ENCODE measurements at places on chromosomes 13 and 19.

DNA sequence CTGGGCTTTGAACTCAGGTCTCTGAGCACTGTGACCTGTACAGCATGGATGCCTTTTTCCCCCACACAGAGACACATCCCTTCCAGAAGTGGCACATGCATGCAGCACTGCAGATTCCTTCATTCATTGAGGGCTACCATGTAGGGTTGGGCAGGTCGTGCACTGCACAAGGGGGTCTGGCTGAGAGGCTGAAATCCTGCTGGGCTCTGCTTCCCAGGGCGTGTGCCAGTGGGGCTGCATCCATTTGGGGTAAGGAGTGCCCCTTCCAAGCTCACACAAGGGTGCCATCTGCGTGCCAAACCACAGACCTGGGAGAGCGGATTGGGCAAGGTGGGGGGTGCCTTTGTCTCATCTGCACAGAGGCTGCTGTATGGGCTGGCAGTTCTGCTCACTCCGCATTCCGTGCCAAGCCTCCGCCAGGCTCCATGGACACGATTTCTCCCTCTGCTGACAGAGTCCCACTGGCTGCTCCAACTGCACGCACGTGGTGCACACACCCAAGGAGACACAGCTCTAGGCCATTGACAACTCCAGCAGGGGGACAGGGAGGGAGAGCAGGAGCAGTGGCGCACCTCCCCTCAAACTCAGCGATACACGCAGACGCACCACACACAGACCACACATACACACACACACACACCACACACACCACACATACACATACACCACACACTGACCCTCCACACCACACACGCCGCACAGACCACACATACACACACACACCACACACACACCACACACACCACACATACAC is 4.5 kb upstream of the SHISA7 start:
- no peak for DNase-seq

DNA sequence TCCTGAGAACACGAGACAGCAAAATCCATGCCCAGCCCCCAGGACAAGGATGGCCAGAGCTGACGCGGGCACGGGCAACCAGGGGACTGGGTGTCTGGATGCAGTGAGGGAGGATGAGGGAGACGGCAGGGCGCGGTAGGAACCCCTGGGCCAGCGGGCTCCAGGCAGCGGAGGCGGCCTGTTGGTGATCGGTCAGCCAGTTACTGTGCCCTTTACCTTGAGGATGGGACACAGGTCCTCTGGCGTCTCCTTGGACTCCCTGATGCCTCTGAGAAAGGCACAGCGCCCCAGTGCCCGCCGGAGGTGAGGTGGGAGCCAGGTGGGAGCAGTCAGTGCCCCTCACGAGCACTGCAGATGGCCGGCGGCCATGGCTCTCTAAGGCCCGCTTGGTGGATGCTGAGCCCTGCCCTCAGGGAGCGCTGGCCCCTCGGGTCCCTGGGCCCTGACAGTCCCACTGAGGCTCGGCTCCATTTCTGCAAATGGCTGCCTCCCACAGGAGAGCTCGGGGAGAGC is 31.2 kb downstream of the C13orf46 start:
- no peak for DNase-seq

GRCh38 chr13:37695200-37695599 is 96.6 kb upstream of the POSTN start:
- no peak for DNase-seq

- no peak for DNase-seq
These were observed 336.5 kb downstream of the FOXO1 start for GRCh38 chr13:40329781-40330485.

GRCh38 chr13:69450245-69450644 is 657.4 kb upstream of the ATXN8OS start:
- DNase-seq: no peak

DNA sequence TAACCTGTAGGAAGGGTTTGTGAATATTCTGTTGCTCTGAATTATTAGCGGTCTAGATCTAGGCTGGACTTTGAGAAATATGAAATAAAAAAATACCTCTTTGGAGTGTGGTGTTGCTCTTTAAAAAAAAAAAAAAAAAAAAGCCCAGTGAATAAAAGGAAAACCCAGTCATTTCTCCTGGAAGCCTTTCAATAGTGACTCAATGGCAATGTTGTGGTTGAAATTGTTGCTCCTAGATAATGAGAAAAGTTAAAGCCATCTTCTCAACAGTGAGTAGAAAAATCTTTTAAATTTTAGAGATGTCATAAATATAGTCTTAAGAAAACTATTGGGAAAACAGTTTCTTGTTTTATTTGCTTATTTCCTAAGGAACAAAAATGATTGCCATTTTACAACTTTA is 135.3 kb downstream of the RFC3 start:
- no peak for DNase-seq

DNA sequence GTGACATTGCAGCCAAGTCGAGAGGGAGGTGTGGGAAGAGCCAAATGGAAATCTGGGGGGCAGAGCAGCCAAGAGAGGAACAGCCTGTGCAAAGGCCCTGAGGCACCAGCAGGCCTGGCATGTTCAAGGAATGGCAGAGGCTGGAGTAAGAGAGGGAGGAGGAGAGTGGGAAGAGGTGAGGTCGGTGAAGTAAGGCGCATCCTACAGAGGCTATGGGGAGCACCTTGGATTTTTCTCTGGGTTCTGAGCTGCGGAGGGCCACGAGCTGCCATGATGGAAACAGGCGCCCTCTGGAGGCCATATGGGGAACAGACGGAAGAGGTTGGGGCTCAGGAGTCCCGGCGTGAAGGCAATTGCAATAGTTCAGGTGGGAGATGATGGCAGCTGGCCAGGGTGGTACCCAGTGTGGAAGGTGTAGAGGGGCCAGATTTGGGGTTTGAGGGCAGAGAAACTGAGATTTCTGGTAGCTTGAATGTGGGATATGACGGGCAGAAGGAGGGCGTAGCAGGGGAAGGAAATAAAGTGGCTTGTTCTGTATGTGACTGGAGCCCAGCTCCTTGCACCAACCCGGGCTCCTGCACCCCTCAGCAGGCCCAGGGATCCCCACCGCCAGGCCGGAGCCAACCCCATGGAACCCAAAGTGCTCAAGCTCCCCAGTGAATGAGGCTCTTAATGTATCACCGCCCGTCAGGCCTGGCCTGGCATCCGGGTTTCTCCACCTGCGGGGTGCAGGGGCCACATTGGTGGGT is 20.5 kb upstream of the STRN4 start:
- peak; percentile 65 for DNase-seq

DNA sequence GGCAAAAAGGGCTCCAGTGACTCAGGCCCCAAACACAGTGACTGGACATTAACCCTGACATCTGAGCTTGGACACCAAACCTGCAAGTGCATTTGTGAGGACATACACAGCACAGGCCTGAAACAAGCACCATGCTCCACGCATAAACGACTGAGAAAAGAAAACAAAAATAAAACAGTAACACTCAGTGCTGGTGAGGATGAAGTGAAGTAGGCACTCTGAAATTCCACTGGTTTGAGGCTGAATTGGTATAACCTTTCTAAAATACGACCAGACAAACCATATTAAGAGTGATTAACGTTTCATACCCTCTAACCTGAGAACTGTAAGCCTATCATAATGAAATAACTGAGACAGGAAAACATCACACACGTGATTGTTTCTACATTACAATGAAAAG is 5.5 kb downstream of the SLC35E1 start:
- DNase-seq: no peak

DNA sequence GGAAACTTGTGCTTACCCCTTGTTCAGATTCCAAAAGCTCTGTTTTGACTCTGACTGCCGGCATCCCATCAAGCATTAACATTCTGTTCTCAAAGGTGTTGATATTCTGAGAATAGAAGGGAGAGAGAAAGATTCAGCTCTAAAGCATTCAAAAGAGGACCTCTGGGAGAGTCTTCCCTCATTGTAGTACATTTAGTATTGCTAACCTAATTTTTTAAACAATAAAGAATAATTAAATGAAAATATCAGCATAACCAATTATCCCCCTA is 190.3 kb downstream of the KLF12 start:
- no peak for DNase-seq

DNA sequence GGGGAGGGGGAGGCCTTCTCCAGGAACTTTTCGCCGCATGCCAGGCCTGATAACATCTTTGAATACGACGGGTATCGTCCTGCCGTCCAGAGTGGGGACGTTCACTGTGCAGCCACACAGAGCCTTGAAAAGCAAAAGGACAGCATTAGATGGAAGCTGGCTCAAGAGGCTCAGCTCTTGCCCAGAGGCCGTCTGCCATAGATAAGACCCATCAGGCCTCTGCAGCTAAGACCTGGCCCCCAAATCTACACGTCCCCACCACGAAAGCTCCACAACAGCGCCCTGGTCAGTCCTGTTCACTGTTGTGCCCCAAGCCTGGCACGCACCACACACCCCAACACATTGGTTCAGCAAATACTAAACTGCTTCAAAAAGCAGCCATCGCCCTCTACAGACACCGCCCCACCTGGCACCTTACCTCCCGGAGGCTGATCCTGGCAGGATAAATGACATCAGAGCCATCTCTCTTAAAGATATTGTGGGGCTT is 2.1 kb downstream of the DNAJB1 start:
- no peak for DNase-seq

GRCh38 chr13:46288570-46289259 is 77.0 kb downstream of the LRRC63 start:
- DNase-seq: no peak

DNA sequence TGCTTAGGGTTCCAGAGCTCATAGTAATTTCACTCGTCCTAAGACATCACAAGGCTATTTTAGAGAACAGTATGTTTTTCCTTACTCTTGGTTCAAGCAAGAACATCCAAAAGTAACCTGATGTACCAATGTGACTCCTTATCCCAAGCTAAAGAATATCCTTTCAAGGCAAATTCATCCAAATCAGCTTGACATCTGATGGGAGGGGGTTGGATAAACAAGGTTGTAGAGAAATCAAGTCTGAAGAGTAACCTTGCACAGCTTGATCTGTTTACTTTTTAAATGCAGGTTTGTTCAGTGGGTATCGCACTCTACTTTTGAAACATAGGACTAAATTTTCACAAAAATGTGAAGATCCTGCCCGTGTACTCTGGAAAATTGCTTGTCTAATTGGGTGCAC is 201.2 kb downstream of the GGACT start:
- DNase-seq: no peak

DNA sequence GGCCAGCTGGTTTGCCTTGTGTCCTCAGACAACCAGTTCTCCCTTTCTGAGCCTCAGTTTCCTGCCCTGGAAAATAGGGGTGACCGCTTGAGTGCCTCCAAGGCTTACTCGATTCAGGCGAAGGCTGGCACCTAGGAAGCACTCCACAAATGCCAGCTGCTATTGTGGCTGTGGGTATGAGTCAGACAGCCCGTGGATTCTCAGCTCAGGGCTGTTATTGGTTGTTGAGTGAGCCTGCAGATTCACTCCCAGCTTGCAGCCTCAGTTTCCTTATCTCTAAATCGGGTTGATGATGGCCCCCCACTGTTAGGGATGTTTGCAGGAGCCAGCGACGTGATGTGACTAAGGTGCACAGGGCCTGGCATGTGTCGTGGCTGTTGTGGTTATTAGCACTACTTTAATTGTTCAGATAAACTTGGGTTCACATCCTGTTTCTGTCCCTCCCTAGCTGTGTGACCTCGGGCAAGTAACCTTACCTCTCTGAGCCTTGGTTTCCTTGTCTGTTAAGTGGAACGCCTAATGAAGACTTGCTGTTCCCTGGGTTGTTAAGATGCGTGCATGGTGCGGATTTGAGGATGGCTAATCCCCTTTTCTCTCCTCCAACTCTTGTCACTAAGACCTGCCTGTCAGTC is 2.4 kb downstream of the MARK4 start:
- DNase-seq: peak; percentile 12

DNA sequence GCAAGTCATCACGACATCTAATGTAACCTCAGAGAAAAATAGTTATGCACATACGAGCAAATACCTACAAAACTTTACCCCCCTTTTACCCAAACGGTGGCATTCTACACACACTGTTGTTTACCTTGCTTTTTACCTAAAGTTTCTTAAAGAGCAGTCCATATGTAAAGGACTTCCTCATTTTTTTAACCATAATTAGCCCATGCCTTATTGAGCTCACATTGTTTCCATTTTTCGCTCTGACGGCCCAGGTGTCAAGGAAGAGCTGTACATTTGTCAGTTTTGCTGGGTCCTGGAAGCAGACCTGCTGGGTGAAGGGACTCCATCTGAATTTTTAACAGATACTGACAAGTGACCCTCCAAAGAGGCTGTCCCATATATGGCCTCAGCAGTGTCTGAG is 89.4 kb downstream of the STK24 start:
- no peak for DNase-seq

DNA sequence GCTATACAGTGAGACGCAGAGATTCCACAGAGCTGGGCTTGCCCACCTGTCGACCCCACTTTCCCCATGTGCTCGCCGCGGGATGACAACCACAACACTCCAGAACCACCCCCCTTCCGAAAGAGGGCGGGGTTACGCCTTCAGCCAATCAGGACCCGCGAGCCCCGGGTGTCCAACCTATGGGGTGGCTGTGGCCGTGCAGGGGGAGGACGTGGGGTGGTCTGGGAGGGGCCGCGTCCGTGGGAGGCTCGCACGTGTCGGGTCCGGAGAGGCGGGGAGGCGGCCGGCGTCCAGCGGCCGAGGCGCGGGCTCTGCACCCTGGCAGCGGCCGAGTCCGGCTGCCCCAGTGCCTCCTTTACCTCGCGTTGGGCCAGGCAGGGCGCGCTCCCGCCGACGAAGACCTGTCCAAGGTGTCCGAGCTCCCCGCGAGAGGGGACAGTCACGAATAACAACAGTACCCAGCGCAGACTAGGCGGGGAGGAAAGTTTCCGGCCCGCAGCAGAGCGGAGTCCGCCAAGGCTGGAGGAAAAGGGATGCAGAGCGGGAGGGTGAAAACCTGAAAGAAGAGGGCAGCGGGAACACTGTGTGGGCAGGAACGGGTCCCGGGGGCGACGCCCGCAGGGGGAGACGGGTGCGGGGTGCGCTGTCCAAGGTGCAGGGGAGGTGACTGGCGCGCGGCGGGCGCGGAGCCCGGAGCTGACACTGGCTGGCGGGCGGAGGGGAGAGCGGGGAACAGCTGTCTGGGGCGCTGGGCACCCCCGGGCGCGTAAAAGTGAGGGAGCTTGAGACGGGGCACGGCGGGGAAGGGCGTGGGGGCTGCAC is 911 bp downstream of the ENOX1 start:
- peak; percentile 21 for DNase-seq

DNA sequence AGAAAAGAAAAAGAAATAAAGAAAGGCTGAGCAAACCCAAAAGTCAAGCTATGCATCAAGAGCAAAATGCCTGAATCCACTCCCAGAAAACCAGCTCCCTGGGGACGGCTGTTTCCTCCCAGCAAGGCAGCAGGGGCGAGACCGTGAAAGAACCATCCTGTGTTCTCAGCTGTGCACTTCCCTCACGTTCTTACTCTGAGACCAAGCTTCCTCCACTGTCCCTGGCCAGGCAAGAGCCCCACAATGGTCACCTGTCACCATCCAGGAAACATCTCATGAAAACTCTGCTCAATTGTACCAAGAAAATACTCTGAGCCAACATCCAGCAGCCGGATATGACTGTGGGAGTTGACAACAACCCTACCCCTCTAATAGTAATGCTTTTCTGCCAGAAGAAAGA is 22.9 kb downstream of the RAB20 start:
- no peak for DNase-seq

- DNase-seq: no peak
These were observed 727.4 kb upstream of the SLITRK1 start for GRCh38 chr13:84609716-84610115.
